ENCODE measurements at places on chromosomes 13 and 19.

- no peak for DNase-seq
Observed at GRCh38 chr13:30398601-30399072, 23.7 kb upstream of the UBE2L5 start.

DNA sequence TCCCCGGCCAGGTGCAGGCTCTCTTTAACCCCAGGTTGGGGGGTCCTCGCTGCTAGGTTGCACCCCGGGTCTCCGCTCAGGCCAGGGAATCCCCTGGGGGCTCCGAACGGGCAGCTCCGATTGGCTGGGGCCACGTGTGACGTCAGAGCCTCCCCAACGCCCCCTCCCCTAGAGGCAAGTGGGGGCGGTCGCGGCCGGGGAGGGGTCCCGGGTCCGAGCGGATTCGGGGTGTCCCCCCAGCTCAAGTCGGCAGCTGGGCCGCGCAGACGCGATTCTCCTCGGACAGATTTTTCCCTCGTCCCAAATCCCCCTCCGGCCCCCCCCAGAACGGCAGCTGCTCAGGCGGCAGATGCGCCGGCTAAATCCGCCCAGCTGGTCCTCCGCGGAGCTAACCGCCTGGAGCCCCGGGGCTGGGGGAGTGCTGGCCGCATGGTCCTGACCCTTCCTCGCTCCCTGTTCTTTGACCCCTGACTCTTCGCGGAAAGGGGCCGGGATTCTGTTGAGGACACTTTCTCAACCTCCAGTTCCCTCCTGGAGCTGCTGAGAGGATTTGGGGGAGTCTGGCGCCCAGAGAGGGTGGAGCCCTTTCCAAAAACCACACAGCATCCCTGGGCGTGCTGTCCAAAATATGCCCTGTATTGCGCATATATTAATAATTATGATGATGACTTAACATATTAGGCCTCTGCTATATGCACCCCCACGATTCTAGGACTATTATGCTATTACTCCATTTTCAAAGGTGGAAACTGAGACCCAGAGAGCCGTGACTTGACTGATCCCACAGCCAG lies 25.4 kb upstream of the SEMA6B start:
- DNase-seq: no peak

DNA sequence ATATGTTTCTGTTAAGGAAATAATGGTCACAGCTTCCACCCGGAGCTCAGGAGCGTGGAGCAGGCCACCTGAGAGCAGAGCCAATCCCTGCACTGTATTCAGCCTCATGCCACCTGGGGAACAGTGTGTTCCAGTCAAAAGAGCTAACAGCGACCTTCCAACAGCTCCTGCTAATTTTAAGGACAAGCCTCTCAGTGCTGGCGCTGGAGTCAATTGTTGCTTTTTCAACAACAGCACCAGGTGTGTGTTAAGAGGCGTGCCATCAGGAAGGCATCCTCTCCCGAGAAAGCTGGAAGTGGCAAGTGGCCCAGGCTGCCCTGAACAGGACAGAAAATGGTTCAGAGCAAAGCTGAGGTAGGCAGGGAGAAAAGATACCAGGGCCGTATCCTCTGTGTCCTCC lies 102.0 kb downstream of the CACNA1A start:
- DNase-seq: no peak

GRCh38 chr19:30305346-30306060 lies 66.7 kb upstream of the ZNF536 start:
- DNase-seq: no peak
